ENCODE measurements at places on chromosomes 13 and 19.

GRCh38 chr19:6983448-6983847 lies 37.8 kb downstream of the MBD3L2B start:
- DNase-seq, result no peak

GRCh38 chr13:113786262-113786841 lies 27.3 kb downstream of the TMEM255B start:
- no peak for DNase-seq

- DNase-seq, result no peak
Measured at GRCh38 chr19:7427944-7428343, 60.9 kb downstream of the PEX11G start.

- DNase-seq, result no peak
Measured at GRCh38 chr13:114058051-114058867, 74.2 kb downstream of the RASA3 start.

- DNase-seq, result no peak
Measured at GRCh38 chr13:70170689-70171088, 62.4 kb upstream of the KLHL1 start.

GRCh38 chr13:19955873-19956559 lies 2.5 kb upstream of the ZMYM2 start:
- no peak for DNase-seq

- DNase-seq, result no peak
Measured at GRCh38 chr19:36121486-36122124, 6.3 kb downstream of the TBCB start.

- no peak for DNase-seq
Measured at GRCh38 chr13:91368676-91369440, 21.4 kb downstream of the MIR17HG start.

GRCh38 chr19:28245937-28246336 lies 967.0 kb downstream of the UQCRFS1 start:
- DNase-seq, result no peak

- peak; percentile 82 for DNase-seq
Measured at GRCh38 chr19:18846862-18847548, 15.2 kb downstream of the UPF1 start.

- DNase-seq, result no peak
Measured at GRCh38 chr13:29428310-29429181, 166.9 kb downstream of the SLC7A1 start.

DNA sequence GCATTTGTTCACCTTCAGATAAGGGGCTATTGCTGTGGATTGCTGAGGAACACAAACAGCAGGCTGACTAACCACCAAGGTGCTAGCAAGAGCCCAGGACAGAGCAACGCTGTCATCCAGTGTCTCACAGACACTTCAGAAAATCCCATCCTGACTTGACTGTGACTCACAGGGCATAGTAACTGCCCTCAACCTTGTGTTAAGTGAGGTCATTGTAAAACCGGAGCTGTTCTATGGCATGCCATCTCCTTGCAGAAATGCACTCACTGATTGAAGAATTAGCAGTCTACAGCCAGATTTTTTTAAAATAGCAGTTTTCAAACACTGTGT lies 51.1 kb downstream of the TNFRSF19 start:
- DNase-seq, result peak; percentile 32

DNA sequence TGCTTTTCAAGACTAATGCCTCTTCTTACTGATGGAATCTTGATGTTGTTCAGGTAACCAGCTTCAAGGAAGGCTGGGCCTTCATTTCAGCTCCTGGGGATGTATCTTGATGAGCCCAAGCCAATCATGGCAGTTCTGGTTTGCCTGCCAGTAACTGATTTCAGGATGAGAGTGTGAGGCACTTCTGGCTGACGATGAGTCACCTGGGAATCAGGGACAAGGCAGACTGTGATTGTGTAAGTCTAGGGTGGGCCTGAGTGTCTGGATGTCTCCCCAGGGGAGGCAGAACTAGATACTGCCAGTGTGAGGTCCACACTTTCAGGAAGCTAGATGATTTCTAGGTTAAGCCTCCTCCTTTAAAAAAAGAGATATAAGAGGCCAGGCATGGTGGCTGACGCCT lies 77.3 kb upstream of the KL start:
- no peak for DNase-seq

DNA sequence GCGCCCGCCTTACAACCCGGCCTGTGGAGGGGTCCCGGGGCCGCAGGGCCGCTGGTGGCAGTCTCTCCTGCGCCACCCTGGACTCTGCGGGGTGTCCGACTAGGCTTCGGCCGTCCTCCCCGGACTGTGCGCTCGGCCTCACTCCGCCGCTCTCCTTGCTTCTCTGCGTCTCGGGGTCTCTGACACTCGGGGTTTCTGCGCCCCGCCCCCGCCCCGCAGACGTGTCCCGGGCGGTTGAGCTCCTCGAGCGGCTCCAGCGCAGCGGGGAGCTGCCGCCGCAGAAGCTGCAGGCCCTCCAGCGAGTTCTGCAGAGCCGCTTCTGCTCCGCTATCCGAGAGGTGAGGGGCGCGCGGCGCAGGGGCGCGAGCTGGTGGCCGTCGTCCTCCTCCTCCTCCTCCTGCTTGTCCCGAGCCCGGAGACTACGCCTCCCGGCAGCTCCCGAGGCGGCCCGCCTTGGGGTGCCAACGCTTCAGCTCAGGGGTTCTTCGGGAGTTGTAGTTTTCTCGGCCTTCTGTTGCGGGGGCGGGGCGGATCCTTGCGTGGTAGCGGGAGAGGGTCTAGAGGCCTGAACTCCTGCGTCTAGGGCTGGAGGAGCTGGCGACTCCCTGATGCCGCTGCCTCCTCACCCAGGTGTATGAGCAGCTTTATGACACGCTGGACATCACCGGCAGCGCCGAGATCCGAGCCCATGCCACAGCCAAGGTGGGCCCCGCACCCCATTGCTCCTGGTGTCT lies 627 bp downstream of the LIN7B start:
- DNase-seq, result peak; percentile 71

GRCh38 chr19:5828661-5829566 lies 10.6 kb downstream of the FUT6 start:
- DNase-seq, result peak; percentile 64

GRCh38 chr13:43157796-43158195 lies 134.4 kb downstream of the DNAJC15 start:
- no peak for DNase-seq

GRCh38 chr13:67134417-67135129 lies 95.6 kb downstream of the PCDH9 start:
- no peak for DNase-seq

GRCh38 chr13:114087430-114087829 lies 45.0 kb downstream of the RASA3 start:
- no peak for DNase-seq

DNA sequence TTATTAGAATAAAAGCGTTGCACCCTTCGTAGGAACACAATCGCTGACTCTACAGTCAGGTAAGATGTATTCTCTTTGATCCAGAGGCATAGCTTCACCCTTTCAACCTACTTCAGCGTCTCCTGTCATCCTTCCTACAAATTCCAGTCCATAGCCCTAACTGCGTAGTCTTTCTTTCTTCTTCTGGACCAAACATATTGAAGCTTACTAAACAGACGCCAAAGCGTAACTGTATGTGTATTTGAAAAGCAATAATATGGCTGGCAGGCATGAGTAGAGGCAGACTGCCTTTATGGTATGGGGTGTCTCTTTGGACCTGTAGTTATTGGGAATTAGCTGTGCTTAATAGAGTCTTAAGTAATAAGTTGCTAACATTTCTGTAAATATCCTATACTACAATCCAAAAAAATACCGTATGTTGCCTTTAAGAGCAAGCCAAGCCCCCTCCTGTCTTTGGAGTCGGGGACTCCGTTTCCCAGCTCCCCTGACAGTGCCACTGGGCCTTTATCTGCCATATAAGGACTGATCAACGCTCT lies 392 bp upstream of the ZNF548 start:
- DNase-seq, result no peak

DNA sequence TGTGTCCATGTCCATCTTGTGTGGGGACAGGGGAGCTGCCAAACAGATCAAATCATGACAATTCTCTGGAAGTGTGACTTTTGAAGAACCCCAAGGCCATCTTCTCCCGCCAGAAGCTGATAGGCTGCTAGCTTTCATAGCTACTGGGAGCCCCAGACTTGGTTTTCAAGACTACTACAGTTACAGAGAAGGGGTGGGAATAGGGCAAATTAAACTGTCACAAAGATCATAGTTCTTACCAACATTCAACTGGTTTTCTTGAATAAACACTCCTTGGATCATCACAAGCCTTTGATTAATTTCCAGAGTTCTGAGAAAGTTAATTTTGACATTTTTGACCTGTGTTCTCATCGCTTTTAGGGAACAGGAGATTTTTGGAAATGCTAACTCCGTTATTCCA lies 67.8 kb upstream of the FARP1 start:
- no peak for DNase-seq

- DNase-seq, result no peak
Measured at GRCh38 chr13:104773775-104774174, 1707.6 kb upstream of the SLC10A2 start.

DNA sequence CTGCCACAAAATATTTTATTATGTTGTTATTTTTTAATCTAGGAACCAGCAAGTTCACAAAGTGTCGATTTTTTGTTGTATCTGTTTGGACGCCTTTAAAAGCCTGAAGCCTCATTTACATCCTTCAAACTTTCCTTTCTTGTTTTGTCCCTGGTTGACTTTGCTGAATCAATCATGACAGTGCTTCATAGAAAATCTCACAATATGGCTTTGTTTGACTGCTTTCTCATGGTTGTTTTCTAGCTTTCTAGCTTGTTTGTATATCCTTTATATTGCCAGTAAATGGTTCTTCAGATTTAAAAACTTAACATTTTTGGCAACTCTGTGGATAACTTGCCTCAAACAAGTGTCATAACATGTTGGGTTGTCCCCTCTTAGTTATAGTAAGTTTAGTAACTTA lies 84.1 kb upstream of the ATXN8OS start:
- DNase-seq, result no peak

DNA sequence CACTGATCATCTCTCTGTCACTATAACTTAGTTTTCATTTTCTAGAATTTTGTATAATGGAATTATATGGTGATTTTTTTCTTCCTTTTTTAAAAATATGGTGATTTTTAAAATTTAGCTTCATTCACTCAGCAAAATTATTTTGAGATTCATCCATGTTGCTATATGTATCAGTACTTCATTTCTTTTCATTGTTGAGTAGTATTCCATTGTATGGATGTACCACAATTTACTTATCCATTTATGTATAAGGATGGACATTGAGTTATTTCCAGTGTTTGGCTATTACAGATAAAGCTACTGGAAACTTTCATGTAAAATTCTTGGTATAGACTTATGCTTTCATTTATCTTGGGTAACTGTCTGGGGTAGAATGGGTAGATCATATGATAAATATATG lies 12.8 kb downstream of the ZNF546 start:
- no peak for DNase-seq

DNA sequence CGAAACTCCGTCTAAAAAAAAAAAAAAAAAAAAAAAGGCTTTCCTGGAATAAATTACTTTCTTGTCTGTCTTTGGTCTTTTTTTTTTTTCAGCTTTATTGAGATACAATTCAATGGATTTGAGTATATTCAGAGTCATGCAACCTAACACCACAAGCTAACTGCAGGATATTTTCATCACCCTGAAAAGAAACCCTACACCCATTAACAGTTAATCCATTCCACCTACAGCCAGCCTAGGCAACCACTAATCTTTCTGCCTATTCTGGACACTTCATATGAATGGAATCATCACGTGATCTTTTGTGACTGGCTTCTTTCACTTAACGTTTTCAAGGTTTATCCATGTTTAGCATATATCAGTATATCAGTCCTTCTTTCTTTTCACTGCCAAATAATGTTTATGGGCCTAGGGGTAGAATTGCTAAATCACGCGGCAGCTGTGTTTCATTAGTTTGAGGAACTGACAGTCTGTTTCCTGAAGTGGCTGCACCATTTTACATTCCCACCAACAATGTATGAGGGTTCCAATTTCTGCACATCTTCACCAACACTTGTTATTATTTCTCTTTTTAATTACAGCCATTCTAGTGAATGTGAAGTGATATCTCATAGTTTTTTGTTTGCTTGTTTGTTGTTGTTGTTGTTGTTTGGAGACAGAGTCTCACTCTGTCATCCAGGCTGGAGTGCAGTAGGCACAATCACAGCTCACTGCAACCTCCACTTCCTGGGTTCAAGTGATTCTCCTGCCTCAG lies 19.9 kb downstream of the LRFN3 start:
- DNase-seq, result no peak

GRCh38 chr19:2609389-2610116 lies 92.9 kb downstream of the GNG7 start:
- DNase-seq, result no peak

- peak; percentile 37 for DNase-seq
Measured at GRCh38 chr19:3977242-3978143, 6.6 kb upstream of the DAPK3 start.

DNA sequence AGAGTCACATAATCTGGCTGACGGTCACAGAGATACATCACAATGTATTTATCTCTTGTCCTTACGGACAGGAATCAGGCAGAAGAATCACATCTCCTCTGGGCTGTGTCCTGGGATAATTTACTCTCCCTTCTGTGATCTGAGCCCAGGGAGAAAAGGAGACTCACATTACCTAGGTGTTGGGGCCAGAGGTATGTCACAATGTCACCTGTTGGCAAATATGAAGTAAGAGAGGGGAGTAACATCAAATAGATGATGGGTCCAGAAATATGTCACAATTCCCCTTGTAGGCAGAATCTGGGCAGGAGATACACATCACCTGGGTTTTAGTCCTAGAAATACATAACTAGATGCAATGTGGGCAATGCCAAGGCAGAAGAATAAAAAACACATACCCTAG lies 67.2 kb downstream of the ZNF726 start:
- DNase-seq, result no peak

GRCh38 chr13:29436291-29436690 lies 159.2 kb downstream of the SLC7A1 start:
- no peak for DNase-seq

GRCh38 chr19:53867225-53868090 lies at the start of gene MYADM:
TSS of gene MYADM (plus strand) at chr19:53867883. CDS start at chr19:53873530, 5,647 bp downstream.
- DNase-seq, result peak; percentile 99

DNA sequence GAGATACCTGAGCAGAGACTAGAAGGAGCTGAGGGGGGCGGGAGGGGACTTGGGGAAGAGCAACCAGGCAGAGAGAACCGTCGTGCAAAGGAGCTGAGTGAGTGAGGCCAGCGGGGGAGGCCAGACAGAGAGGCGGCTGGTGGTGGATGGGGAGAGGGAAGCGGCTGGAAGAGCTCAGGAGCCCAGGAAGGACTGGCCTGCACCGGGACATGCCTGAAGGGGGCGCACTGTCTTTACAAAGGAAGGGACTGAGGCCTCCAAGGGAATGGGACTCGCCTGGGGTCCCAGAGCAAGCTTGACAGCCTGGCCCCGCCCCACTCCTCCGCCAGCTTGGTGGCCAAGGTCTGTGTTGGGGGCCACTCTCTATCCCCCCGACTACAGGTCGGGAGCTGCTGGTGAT lies 14.9 kb downstream of the ONECUT3 start:
- no peak for DNase-seq

GRCh38 chr13:109900320-109900719 lies 113.9 kb upstream of the IRS2 start:
- no peak for DNase-seq

- no peak for DNase-seq
Measured at GRCh38 chr19:22116760-22117159, 64.5 kb downstream of the ZNF257 start.
